Skeletal muscle cell (primary cell): ENCODE measurements at places on chromosomes 5 and 9.

GRCh38 chr9:73714294-73714693, 562.6 kb downstream of the ANXA1 start:
- peak; percentile 7 for DNase-seq

- DNase-seq: peak; percentile 66
These were observed 5.0 kb upstream of the SLC34A1 start for GRCh38 chr5:177378884-177379883.

DNA sequence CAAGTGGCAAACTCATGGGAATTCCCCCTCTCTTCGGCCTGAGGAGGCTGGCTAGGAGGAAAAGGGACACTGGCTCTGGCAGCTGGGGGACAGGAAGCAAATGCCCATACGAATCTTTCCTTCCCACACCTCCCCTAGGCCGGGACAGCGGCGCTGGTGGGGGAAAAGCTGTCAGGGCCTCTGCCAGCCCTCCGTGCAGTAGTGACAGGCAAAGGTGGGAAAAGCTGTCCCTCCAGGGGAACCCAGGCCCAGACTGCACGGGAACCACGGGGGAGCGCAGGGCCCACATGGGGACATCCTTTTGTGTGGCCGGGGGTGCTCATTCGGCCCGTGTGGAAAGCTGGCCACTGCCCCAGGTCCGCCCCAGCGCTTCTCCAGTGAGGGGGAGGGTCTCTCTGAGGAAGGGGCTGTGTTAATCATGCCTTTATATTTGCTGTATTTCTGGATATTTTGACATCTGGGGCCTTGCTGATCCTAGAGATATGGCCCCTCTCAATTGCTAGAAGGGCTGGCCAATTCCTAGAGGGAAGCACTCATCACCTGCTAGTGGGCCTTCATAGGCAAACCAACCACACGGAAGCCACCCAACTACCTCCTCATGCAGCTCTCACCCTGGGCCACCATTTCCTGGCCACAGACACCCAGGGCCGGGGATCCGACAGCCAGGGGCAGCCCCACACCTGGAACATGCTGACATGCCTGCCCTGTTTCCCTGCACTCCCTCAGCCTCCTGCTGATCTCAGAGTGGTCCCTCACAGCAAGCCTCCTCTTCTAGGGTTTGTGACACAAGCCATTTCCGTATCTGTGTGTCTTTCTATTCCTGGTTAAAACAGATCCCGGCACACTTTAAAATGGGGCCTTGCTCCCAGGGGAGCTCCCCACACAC, 138.8 kb downstream of the ROR2 start:
- no peak for DNase-seq

- no peak for DNase-seq
These were observed 380.0 kb downstream of the ACTL7B start for GRCh38 chr9:108475813-108476212.

DNA sequence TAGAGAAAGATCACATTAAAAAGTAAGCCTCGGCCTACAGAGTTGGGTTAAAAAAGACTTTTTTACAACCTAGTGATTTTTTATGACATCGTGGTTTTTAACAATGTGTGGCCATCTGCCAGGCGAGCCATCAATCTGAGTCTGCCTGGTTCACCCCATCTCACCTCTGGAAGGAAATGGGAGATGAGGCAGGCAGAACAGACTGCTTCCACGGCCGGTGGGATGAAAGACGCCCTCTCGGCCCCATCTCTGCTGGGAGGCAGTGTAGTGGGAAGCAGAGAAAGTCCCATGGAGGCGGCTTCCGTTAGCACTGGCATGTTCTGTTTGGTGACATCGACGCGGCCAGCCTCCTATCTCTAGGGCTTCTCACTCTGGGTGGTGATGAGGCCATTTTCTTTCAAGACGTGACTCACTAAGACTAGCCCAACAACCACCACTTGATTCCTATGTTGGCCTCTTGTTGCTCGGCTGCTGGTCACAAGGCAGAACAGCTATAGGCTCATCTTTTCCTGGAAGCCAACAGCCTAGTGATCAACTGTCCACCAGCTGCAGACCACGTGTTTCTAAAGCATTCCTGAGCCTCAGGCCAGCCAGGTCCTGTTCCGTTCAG, 132.4 kb upstream of the OTULINL start:
- peak; percentile 97 for DNase-seq

- peak; percentile 18 for DNase-seq
These were observed 180.5 kb downstream of the CEMIP2 start for GRCh38 chr9:71587576-71588362.

GRCh38 chr5:3142261-3143027, 391.0 kb upstream of the IRX2 start:
- DNase-seq: no peak

DNA sequence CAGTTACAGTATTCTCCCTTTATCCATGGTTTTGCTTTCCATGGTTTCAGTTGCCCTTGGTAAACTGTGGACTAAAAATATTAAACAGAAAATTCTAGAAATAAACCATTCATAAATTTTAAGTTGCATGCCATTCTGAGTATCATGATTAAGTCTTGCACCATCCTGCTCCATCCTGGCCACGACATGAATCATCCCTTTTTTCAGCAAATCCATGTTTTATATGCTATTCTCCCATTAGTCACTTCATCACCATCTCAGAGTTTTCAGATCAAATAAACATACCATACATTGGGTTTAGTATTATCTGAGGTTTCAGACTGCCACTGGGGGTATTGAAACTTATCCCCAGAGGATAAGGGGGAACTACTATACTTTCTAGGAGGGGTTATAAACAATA, 234.4 kb upstream of the ATP10B start:
- no peak for DNase-seq

DNA sequence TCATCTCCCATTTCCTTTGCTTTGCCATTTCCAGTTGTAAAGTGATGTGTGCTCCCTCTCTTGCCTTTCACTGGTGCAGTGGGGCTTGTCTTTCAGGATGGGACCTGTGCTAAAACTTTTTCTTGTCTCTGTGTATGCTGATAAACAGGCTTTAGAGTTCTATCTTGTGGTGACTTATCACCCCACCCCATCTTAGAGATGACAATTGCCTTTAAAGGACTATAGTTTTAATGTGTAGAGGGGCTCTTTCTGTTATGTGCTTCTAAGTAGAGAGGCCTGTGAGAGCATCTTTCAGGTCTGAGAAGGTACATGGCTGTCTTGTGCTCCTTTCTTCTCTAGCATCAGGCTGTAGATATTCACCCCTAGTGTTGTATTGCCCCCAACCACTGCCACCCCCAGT, 21.9 kb downstream of the MAN2A1 start:
- no peak for DNase-seq

DNA sequence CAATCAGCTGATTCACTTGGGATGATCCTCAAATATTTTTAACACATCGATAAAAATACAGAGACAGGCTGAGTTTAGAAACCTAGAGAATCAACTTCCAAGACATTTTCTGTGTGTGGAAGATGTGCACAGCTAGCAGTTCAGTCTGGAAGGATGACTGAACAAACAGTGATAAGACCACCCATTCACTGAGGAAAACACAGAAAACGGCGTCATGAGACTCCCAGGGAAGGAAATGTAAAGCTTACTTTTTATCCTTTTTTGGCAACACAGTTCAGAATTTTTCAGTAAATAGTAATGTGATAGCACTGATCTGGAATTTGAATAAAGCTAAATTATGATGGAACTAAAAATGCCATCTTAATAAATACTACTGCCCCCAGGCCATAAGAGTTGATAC, 277.6 kb downstream of the SEMA5A start:
- no peak for DNase-seq

GRCh38 chr5:135220394-135221186, 178.4 kb downstream of the MACROH2A1 start:
- no peak for DNase-seq

GRCh38 chr9:92406477-92406876, 2.1 kb upstream of the OGN start:
- no peak for DNase-seq

- DNase-seq: peak; percentile 36
These were observed 128.1 kb downstream of the DAB2IP start for GRCh38 chr9:121779381-121780117.

- DNase-seq: no peak
These were observed 47.9 kb upstream of the ZNF618 start for GRCh38 chr9:113828221-113828620.
